ENCODE measurements at places on chromosomes 7 and 10.

DNA sequence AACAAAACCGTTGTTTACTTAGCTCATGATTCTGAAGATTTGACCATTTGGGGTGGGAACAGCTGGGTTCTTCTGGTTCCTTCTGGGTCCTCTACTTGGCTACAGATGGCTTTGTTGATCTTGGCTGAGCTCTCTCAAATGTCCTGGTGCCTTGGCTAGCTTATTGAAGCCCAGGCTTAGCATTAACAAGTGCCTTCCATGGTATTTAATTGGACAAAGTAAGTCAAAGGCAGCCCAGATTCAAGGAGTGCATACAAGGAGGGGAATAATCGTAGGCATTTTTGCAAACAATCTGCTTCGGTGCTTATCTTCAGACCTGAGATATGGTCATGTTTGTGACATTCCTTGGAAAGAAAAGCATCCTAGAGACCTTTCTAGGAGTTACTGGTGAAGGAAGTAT is 81.4 kb downstream of the ADCYAP1R1 start:
- DNase-seq: no peak

DNA sequence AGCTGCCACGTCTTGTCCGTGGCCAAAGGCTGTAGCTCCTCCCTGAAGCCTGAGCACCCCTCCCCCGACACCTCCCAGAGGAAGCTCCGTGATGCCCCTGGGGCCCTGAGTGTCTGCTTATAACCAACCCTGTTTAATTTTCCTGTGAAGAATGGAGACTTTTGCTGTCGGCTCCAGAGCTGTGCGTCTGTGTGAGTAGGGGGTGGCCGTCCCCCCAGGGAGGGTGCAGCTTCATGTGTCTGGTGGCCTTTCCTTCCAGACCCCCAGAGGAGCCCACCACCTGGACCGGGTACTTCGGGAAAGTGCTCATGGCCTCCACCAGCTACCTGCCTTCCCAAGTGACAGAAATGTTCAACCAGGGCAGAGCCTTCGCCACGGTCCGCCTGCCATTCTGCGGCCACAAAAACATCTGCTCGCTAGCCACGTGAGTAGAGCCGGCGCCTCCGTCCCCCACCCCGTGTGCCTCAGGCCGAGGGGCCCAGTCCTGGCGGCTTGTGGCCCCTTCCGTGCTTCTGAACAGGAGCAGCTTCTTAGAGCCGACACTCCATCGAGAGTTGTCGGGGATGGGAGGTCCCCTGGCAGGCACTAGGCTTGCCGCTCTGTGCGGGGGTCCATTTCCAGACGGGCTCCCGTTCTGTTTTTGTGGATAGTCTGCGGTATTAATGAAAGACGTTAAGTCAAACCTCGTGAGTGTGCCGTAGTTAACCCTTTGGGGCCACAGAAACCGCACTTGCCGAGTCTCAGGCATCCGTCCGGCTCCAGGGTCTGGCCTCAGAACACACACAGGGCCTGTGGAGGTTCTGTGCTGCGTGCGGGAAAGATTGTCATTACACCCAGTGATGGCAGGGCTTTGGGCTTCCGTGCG is 37.1 kb downstream of the WIPI2 start:
- no peak for DNase-seq

DNA sequence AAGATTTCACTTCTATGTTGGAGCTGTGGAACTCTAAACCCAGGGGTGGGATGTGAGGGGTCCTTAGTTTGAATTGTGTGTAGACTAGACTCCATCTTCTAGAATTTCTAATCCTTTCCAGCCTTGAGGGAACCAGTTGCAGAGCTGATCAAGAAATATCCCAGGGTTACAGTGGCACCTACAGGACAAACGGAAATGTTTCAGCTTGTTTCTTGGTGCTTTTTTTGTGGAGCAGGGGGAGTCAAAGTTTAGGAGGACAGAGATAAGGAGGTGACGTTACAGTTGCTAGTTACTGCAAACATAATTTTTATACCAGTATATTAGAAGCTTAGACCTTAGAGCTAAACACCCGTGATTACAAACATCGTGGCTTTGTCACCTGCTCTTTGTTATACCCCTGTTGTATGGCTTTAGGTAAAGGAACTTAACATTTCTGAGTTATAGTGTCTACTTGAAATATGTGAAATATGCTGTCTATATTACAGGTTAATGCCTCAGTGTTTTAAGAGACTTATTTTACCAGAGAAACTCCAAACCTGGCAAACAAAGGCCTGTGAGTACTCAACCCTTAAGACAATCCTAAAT is 84.5 kb upstream of the DYNC1I1 start:
- DNase-seq: no peak

- no peak for DNase-seq
Observed at GRCh38 chr7:128124786-128125185, 93.5 kb upstream of the LRRC4 start.

- no peak for DNase-seq
Observed at GRCh38 chr7:145169908-145170307, 334.1 kb upstream of the TPK1 start.

GRCh38 chr10:116017405-116017804 is 255.6 kb downstream of the GFRA1 start:
- no peak for DNase-seq

- DNase-seq: no peak
Observed at GRCh38 chr7:129017933-129018538, 36.9 kb downstream of the TNPO3 start.

DNA sequence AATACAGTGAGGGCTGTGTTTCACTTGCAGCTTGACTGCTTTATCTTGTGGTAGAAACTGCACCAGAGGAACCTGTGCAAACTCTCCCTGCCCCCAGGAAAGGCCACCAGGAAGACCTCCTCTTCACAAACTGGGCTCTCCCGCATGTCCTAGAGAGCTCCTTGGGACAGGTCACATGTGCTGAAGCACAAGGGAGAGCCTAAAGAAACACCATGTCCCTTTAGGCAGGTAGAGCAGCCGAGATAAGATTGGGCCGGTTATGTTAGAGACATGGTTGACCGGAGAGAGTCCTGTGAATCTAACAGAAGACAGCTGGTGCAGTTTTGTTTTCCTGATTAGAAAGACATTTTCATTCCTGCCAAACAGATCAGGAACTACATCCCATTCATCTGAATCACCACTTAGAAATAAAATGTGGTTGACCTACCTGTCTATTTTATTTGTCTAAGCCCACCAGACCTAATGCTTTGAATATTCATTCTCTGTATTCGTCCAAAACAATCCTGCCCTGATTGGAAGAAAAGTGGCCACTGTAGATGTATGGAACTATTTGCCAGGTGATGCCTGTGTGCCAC is 224.1 kb downstream of the GLI3 start:
- no peak for DNase-seq

- no peak for DNase-seq
Observed at GRCh38 chr10:62460393-62460792, 86.2 kb downstream of the ZNF365 start.

- DNase-seq: no peak
Observed at GRCh38 chr7:142602756-142603155, 146.5 kb upstream of the PRSS1 start.

- no peak for DNase-seq
Observed at GRCh38 chr7:24727154-24728120, 29.8 kb downstream of the GSDME start.

DNA sequence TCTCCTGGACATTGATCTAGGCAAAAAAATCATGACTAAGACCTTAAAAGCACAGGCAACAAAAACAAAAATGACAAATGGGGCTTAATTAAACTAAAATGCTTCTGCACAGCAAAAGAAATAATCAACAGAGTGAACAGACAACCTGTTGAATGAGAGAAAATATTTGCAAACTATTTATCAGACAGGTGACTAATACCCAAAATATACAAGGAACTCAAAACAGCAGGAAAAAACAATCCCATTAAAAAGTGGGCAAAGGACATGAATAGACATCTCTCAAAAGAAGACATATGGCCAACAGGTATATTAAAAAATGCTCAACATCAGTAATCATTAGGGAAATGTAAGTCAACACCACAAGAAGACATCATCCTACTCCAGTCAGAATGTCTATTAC is 166.8 kb downstream of the MTERF1 start:
- no peak for DNase-seq

DNA sequence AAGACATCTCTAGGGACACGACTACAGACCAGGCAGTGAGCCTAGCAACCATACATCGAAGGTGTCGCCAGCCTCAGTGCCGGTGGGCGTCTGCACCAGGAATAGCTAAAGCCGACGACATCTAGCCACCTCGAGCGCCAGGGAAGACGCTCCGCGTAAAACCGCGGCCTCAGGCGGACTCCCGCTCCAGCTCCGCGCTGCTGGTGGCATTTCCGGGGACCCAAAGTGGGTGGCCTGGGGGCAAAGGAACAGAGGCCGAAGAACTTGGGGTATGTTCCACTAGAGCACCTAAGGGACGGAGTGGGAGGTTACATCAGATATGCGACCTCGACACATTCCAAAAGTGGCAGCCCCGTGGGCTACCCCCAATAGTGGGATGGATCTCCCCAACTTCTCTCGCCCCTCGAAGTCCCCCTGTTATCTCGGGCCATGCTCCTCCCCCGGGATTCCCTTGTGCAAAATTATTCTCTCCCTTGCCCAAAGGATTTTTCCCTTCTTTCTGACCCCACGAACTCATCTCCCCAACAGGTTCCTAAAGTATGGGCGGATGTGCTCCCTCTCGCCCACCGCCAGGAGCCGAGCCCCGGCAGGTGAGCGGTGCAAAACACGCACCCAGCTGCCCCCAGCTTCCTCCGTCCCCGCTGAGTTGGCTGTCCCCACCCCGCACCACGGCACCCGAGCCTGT is 1.2 kb downstream of the KCNMA1 start:
- no peak for DNase-seq

- no peak for DNase-seq
Observed at GRCh38 chr7:151689196-151689971, 169.7 kb upstream of the RHEB start.
